ENCODE measurements at places on chromosomes 16 and 17.
A peak's percentile ranks its signal among the peaks of the same experiment; 100 is the strongest.

DNA sequence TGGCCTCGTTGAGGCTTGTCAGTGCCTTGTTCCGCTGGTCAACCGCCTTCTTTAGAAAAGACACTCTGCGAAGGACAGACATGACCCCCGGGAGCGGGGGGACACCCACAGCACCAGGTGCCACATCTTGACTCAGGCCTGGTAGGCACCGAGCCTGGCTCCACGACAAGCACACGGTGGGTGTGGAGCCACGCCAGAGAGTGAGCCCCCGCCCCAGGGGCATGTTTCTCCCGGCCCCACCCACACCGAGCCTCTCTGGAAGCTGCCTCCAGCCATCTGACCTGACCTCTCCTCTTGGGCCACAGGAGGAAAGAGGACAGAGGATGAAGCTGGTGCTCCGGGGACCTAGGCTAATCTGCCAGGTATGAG, 4.6 kb downstream of the FAAP100 start:
- DNase-seq = no peak

- DNase-seq = no peak
Observed at GRCh38 chr17:74211912-74212208, 1.5 kb upstream of the TTYH2 start.

DNA sequence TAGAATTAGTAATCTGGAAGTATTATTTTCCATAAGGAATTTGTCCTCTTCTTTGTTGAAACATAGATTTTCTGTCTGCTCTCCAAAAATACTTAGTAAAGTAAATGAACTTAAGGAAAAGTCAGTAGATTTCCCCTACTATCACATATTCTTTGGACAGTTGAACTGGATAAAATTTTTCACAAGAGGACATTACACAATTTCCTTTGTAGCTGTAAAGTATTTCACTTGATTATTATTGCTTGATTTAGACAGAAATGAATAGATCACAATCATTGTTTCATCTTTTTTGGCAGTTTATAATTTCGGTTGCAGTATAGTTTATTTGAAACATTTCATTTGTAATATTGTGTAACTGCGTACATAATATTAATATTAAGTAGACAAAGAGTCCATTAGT, 12.5 kb downstream of the CYB5B start:
- no peak for DNase-seq

DNA sequence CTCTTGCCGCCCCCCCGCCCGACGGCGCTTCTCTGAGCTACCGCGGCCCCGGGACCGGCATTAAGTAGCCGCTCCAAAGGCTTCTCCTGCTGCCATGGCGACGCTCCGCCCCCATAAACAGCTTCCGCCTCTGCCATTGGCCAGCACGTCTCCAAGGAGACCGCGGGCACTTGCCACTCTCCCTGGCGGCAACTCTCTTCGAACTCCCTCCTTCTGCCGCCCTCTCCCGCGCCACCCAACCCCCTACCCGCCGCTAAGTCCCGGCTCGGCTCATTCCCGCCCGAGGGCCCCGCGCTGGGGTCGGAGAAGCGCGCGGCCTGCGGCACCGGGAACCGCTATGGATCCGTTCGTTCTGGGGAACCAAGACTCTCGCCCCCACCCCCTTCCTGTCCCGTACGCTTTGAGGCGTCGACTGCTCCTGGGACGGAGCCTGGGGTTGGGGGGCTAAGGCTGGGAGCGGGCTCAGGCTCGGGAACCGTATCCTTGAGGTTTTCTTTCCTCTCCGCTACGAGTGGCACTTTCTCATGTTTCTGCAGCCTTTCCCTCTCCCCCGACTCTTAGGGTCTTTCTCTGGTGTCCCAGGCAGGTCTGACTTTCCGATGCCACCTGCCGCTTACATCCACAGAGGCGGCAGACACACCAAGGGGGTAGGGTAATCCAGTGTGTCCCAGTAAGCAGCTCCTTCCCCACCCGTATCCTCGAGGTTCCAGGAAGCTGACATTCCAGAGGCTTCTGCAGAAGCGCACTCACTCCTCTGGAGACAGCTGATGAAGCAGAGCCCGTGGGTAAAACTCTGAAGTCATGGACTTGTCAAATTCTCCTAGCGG, at the start of gene FOXJ1:
Gene FOXJ1 (minus strand): TSS at position 34 of the 827 bp plus-strand sequence. CDS start 850 bp downstream, outside the sequence.
- DNase-seq = peak; percentile 92

DNA sequence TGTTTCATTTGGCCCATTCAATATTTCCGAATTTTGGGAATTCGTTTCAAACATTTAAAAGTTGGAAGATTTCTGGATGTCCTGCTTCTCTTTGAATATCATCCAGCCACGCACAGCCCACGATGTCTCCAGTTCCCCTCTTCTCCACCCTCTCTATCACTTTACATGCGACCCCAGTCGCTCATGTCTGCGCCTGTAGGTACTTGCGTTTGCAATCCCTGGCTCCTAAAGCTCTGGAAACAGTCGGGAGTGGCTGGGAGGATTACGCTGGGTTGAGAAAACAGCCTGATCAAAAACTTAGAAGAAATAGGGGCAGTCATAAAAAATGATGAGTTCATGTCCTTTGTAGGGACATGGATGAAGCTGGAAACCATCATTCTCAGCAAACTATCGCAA, 1.5 kb upstream of the SBK1 start:
- no peak for DNase-seq

GRCh38 chr17:33217891-33218290, 75.2 kb downstream of the ASIC2 start:
- no peak for DNase-seq

DNA sequence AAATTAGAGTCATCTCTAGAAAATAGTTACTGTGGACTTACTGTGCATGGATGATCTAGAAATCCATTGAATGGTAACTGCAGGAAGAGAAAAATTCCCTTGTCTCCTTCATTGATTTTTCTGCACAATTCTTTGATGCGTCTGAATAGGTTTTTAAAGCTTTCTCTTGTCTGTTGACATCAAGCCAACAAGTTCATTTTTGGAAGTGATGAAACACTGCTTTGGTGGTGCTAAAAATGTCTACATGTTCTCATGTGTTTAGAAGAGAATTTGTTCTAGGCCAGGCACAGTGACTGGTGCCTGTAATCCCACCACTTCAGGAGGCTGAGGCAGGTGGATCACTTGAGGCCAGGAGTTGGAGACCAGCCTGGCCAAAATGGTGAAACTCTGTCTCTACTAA, 57.1 kb upstream of the AXIN2 start:
- DNase-seq = no peak

DNA sequence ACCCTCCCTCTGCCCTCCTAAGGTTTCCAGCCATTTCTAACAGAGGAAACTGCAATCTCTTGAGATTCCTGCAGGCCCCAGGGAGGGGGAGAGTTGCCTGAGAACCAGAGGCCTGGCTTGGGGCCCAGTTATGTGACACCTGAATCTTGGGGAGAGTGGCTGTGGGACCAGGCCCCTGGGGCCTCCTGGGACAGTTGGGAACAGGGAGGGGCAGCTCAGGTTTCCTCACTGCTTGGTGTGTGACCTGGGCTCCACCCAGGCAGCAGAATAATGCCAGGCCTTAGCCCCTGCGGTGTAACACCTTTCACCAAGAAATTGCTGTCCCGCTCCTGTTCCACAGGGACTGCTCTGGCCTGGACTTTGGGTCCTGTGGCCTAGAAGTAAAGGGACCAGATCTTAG, 44.3 kb upstream of the CRHR1 start:
- DNase-seq = no peak

DNA sequence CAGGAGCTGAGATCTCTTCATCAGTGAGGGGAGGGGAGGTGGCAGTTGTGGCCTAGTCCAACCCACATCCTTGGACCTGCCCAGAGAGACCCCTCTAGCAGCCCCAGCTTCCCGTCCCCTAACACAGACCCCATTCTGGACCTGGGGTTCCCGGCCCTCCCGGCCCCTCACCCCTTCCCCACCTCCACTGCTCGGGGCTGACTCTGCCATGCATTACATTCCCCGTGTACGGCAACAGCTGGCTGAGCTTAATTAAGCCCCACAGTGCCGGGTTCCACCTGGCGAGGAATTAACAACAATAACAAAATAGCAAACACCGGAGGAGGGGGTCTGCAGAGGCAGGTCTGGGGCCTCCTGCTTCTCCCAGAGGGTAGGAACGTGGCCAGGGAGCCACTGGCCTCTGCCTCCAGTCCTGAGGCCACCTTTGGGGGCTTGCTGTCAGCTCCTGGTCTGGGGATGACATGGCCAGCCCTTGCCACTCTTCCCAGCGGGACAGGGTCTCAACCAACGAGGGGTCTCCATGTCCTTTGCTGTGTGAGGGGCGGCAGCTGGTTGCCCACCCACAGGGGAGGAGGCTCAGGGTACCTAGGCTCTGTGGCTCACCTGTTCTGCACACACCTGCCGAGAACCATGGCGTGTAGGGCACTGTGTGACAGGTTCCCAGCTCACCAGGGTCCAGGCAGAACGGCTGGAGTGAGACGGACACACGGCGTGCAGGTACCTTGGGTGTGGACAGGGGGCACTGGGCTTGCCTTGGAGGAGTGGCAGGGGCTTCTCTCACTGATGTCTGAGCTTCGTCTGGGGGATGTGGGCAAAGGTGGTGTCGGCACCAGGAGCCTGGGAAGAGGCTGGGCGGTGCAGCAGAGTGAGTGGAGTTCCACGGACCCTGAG, 46.9 kb upstream of the CBFA2T3 start:
- DNase-seq = no peak

GRCh38 chr17:16873174-16874035, 98.5 kb downstream of the TNFRSF13B start:
- DNase-seq = no peak

- DNase-seq = no peak
Observed at GRCh38 chr17:35159940-35160339, 12.3 kb downstream of the UNC45B start.

DNA sequence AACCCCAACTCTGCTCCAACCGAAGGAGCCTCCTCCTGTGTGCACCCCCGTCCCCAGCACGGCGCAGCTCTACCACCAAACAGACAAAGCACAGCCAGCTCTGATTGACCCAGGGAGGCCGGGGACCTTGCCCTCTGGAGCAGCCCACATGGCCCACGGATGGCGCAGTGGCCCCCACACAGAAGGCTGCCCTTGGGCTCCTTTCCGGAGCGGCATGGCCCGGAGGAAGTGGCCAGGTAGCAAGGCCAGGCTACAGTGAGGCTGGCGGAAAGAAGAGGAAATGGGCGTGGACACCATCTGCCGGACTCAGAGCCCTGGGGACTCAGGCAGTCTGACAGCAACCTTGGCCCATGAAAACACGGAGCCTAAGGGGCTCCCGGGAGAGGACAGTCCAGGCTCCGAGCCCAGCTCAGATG, 19.9 kb upstream of the ZC3H18 start:
- no peak for DNase-seq

GRCh38 chr16:27642756-27643155, 92.8 kb downstream of the KATNIP start:
- no peak for DNase-seq

- no peak for DNase-seq
Observed at GRCh38 chr16:759110-759910, 1.2 kb upstream of the MSLN start.

- DNase-seq = no peak
Observed at GRCh38 chr16:64184156-64184555, 937.7 kb downstream of the CDH11 start.

GRCh38 chr16:67928561-67929364, 2.9 kb downstream of the CTRL start:
- peak; percentile 86 for DNase-seq

- DNase-seq = no peak
Observed at GRCh38 chr17:20173091-20173490, 163.9 kb downstream of the SPECC1 start.

DNA sequence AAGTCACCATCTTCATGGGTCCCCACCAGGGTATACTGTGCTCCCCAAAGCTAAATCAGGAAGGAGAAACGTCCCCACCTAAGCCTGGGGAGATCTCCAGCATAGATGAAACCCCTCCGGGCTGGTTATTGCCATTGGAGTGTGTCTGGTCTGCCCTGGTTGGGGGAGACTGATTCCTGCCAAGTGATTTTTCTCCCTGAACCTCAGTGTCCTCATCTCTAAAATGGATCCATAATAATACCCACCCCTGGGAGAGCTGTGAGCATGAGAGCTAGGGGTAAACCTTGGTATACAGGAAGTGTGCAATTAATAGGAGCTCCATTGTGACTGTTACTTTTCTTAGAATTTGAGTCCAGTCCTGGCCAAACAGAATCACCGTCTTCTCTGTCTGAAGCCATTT, 111.1 kb downstream of the CMIP start:
- DNase-seq = no peak

- DNase-seq = no peak
Observed at GRCh38 chr16:63787014-63787413, 1334.8 kb downstream of the CDH11 start.

GRCh38 chr16:2212362-2213324, 2.0 kb upstream of the BRICD5 start:
- DNase-seq = no peak

GRCh38 chr17:37708616-37709212, 36.1 kb downstream of the HNF1B start:
- no peak for DNase-seq

- DNase-seq = no peak
Observed at GRCh38 chr17:28421787-28422305, 15.8 kb upstream of the SLC46A1 start.

- no peak for DNase-seq
Observed at GRCh38 chr17:73170324-73170723, 5.5 kb downstream of the SSTR2 start.

- no peak for DNase-seq
Observed at GRCh38 chr16:1525871-1526607, 7.4 kb upstream of the TMEM204 start.

- peak; percentile 94 for DNase-seq
Observed at GRCh38 chr17:38349097-38349730, 2.4 kb upstream of the SOCS7 start.

DNA sequence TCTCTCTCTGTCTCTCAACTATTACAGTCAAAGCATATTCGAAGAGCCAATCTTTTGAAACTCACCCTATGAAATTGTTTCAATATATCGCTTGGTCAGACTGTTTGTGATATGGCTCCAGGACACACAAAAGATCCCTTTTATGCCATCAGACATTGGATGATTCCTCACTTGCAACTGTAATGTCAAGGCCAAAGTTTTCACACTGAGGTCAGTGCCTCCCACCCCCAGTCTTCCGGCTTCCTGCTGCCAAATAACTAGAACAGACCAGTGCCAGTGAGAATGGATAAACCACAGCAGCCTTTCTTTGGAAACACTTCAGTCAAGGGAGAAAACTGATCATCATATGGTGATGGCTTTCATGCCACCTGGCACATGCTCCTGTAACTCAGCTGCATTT, 321.9 kb upstream of the ZFHX3 start:
- DNase-seq = no peak

GRCh38 chr17:61323003-61323908, 76.4 kb upstream of the TBX2 start:
- DNase-seq = no peak

Measured in spinal cord (tissue), 10 donors.